ENCODE measurements at places on chromosomes 3 and 15.

GRCh38 chr3:195070336-195070735 is 200.6 kb downstream of the XXYLT1 start:
- peak; percentile 5 for DNase-seq

DNA sequence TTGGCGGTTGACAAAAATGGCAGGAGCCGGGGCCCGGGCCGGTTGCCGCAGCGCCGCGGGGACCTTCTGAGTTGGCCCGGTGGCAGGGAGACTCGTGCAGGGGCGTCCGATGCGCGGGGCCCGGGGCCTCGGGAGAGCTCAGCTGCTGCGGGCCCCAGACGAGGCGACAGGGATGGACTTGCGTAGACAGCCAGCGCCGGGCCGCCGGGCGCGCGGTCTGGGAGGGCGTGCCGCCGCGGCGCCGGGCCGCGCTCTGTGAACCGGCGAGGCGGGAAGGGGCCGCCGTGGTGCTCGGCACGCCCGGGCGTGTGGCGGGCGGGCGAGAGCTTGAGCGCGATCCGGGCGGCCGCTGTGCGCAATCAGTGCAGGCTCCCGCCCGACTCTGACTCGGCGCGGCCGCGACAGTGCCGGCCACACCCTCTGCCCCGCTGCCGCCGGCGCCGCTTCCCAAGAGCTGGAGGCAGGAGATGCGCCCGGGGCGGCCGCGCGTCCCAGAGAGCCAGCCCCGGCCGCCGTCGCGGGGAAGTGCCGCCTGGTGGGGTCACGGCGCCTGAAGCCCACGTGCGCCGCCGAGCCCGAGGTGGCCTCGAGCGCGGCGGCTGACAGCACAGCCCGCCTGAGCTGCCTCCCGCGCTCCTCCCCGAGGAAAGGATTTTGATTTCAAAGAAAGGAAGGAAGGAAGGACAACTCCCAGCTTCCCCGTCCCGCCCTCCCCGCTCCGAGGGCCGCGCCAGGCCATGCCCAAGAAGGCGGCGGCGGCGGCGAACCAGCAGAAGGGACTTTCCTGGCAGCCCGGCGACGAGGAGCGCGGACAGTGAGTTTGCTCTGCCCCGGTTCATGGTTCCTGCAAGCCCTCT is 657 bp downstream of the TLNRD1 start:
- peak; percentile 88 for DNase-seq

DNA sequence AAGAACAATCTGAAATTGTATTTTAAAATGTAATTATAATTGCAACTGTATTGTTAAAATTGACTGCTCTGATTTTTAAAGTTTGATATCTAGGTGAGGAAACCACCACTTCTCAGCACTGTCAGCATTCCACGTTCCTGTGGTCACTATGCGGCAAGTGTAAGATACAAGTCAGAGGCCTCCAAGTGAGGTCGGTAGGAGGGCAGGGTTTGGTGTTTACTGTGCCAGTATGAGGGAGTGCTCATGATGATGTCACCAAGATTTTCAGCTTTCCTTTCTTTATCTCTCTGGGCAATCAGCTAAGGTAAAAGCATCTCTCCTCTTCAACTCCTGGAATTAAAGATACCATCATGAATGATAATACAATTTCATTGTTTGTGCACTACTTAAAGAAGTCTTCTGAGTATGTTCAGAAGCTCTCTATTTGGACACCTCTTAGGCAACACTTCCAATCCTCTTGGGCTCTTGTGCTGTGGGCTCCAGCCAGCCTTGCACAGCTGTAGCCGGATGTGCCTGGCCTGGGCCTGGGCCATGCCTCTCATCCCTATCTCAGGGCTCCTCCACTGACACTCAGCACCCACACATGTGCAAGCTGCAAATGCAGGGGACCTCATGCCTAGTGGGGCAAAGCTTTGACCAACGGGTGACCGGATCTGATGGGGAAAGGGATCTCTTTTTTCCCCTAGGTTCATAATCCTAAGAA is 42.9 kb downstream of the CCR3 start:
- no peak for DNase-seq

DNA sequence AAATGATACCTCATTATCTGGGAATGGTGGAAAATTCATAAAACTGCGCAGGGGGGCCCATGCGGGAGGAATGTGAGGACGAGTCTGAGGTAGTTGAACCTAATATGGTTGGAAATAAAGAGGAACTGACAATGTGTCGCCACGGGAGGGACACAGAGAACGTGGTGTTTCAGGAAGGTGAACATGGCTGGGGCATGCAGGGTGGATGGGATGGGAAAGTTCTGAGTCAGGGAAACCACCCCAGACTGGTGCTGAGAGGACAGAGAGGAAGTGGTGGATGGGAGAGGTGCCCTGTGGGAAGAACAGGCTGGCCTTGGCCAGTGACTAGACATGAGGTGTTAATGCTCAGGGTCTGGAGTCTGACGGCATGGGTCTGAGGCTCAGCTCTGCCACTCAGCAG is 137.1 kb upstream of the WNT5A start:
- peak; percentile 56 for DNase-seq

GRCh38 chr3:195098741-195099525 is 172.0 kb downstream of the XXYLT1 start:
- peak; percentile 67 for DNase-seq

GRCh38 chr15:48557335-48557734 is 88.2 kb downstream of the FBN1 start:
- peak; percentile 50 for DNase-seq

DNA sequence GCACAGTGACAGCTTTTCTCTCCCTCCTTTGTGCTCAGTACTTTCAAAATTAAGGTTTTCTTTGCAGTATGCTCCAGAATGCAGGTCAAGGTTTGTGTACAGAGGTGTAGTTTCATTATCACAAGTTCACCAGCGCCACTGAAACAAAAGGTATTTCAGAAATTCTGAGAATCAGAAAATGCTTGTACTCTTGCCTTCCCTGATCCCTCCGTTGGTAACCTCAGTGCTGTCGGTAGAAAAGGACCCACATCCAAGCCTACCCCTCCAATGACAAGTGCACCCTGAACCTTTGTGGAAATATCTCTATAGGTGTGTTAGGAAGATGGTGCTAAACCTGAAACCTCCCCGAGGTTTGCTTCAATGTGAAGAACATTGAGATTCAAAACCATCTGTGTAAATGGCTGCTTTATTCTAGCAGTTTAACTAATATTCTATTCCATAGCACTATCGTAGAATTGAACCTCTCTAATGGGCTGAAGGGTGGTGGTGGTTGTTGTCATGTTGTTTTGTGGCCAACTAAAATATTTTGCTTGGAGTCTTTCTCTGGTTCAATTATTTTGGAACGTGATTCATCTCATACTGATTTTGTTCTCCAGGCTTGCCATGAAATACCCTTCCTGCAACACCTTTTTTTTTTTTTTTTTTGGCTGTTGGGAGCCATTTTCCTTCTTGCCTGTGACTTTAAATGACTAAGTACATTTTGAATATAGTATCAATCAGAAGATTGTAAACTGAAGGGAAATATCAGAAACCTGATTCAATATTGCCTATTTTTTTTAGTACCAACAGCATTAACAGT is 20.7 kb downstream of the ZBTB38 start:
- DNase-seq: no peak

- no peak for DNase-seq
Measured at GRCh38 chr3:116111765-116112164, 333.5 kb downstream of the LSAMP start.

- DNase-seq: no peak
Measured at GRCh38 chr15:87873516-87873915, 383.0 kb downstream of the NTRK3 start.

DNA sequence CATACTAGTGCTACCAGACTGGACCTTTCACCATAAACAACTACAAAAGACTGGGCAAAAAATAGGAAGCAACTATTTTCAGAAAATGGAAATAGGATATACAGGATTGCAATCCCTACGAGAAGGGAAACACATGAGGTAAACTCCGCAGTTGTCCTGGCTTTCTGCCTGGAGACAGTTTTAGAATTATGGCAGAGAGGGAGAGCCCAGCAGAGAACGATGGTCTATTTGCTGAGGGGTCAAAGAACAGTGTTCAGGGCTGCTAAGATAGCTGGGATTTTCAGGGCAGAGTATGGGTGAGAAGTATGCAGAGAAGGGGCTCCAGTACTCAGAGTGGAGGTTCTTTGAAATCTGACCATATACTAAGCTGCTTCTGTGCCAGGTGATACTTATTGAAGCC is 163.4 kb downstream of the CHDH start:
- no peak for DNase-seq

All from aorta (tissue), 5 donors.